ENCODE measurements at places on chromosomes 6 and 20.

GRCh38 chr6:12075067-12075563 lies 63.0 kb downstream of the HIVEP1 start:
- DNase-seq = no peak

DNA sequence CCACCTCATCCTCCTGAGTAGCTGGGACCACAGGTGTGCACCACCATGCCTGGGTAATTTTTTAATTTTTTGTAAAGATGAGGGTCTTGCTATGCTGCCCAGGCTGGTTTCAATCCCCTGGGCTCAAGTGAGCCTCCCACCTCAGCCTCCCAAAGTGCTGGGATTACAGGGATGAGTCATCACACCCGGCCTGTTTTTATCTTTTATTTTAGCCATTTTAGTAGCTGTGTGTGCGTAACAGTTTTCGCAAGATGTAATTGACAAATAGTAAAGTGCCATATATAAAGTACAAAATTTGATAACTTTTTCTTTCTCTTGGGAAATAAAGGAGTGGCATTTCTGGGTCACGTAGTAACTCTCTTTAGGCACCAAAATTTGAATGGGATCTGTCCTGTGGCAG lies 21.4 kb downstream of the SNAI1 start:
- no peak for DNase-seq

DNA sequence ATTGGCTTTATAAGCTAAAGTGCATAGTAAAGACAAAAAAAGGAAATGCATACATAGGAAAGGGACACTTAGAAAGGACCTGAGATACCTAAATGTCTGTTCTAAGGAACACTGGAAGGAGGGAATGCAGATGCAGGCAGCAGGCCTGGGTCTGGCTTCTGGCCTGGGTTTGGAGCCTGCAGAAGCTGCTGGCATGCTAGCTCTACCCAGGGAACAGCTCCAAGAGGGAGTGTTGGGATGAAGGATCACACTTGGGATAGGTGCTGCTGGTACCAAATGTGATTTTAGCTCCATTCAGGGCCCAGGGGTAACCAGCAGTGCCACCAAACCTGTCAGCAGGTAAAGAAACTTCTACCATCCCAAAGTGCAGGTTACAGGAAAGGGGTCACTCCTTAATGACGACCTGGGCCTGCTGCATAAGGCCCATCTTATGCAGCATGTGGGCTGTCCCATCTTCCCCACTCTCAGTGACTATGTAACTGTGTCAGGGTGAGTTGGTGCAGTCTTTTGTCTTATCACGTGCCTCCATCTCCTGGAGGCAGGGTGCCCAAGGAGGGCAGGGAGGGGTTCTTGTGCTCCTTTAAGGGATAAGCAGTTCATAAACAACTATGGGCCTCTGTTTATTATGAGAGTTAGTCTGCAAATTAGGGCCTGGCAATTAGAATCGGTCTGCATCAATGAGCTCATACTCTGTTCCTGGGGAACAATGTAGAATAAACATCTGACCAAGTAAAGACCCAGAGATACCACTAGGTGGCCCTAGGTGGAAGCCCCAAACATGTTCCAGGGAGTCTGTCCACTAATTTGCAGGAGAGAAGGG lies 26.9 kb downstream of the DDX27 start:
- DNase-seq = peak; percentile 1

GRCh38 chr6:141301779-141302178 lies 830.9 kb upstream of the GJE1 start:
- no peak for DNase-seq

DNA sequence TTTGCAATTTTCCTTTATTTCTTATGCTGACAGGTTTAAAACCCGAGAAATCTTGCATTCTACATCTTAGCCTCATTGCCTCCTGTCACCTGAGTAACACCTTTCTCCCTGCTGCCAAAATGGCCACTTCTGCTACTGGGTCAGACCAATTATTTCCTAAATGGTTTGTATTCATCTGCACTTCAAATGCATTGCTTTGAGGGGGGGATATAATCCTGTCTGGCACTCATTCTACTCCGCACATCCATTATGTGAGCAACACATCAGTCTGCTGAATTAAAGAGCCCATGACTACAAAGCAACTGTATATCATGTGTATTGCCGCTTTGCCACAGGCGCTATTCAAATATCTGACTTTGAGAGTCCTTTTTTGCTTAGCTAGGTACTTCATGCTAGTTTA lies 141.6 kb upstream of the TSHZ2 start:
- no peak for DNase-seq

DNA sequence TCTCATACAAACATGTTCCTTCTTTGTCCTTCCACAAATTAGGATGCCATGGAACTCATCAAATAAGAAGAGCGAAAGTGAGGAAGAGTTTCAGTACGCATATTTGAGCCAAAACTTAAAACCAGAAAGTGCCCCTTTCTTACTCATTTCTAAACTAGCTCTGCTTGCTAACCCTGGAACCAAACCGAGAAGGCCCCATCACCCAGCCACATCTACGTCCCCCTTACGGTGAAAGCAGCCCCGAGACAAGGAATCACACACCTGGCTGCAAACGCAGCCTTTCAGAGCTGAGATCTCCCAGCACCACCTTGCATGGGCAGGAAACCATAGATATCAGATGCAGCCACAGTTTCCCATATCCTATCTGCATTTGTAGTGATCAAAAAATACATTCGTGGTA lies 28.5 kb downstream of the TRERF1 start:
- DNase-seq = no peak

DNA sequence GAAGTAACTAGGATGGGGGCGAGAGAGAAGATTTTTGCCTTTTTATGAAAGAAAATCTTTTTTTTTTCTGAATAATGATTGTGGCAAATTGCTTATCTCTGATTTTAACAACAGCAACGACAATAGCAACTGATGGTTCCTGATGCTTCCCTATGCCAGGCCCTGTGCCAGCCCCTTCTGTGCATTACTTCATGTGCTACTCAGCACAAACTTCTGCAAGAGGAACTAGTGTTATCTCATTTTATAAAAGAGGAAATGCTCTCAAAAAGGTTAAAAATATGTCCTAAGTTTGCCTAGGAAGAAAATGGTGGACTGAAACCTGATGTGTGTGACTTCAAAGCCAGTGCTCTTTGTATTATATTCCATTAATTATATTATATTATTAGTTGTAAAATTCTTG lies 74.0 kb upstream of the RALGAPA2 start:
- no peak for DNase-seq

DNA sequence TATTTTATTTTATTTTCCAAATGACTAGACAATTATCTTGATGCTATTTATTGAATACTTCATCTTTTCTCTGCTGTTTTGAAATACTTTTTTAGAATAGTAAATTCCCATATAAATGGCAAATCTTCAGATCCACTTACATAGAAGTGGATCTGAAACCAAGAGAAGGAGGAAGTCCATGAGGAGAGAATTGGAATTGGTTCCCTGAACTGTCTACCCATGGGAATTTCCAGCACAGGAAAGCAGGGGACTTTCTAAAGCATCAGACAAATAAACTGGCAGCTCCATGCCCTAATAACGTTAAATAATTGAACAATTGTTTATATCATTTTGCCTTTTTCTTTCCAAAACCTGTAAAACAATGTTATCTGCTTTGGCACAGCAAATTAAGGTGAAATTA lies 47.1 kb upstream of the PNRC1 start:
- DNase-seq = no peak

DNA sequence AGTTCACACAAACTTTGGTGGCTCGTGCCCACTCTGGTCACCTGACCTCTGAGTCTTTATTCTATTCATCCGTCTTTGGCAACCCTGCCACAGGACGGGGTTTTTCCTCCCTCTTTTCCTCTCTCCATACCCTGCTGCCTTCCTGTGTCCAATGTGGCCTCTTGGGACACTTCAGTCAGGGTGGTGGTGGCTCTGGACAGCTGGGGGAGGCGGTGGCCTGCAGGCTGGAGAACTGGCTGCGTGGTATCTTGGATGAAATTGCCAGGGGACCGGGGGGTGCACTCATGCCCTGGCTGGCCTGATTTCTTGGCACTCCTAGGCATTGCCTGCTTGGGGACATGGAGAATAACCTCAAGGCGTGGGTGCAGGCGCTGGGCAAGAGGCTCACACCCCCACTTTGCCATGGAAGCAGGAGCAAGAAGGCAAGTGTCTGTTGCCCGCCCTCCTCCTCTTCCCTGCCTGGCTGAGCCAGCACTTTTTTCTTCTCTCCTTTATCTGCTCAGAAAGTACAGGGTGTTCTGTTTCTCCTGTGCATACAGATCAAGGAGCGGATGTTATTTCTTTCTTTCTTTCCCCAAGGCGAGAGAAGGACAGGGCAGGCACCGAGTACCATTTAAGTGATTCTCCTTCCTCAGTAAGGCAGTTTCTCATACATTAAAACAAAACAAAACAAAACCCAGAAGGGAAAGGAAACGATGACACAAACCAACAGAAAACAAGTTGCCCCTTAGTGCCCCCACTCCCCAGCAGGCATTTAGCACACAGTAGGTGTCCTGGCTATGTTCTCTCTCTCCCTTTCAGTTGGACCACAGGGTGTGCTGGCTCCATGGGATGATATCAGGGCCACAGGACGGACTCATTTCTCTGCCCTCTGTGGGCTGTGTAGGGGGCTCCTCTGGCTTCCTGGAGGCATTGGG lies 155.5 kb upstream of the RNF24 start:
- no peak for DNase-seq

DNA sequence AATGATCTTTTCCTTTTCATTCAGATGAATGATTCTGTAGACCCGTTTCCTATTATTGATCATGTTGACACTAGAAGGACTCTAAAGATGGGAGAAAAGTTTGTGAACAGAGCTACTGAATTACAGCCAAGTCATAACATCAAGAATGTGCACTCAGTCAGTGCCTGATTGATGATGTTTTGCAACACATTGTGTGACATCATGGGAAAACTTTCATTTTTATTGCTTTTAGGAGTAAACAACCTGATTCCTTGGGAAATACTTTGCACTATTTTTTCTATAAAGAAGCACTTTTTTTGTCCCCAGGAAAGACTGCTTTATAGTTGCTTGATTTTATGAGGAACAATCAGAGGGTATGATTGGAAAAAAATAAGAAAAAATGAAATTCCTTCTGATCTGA lies 383.8 kb upstream of the JAG1 start:
- DNase-seq = no peak

- no peak for DNase-seq
Measured at GRCh38 chr6:118285791-118286190, 262.3 kb upstream of the PLN start.

- no peak for DNase-seq
Measured at GRCh38 chr6:56934876-56935275, 20.0 kb upstream of the BEND6 start.

DNA sequence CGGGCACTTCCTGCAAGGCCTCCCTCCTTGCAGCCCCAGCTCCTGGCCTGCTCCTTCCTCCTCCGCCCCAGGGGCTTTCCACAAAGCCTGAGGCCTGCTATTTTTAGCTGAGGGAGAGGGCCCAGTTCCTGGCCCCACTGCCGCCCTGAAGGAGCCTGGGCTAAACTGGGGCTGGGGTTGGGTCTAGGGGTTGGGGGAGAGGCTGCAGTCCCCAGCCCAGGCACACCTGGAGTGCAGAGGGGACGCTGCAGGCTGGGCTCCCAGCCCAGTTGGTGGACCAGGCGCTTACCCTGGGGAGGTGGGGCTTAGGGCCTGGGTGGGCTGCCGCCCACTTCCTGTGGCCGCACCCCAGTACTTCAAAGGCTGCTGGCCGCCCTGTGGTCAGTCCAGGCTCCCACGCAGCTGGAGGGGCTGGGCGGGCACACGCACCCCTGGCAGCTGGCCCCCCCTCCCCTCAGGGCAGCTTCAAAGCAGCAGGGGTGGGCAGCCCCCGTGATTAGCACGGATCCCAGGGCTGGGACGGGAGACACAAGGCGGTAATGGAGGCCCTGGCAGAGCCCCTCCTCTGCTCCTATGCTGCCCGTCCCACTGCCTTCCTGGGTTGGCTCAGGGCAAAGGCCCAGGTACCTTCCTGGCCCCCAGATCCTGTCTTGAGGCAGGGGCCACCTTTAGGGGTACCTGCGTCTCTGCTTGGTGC lies 7.1 kb upstream of the ABHD16B start:
- no peak for DNase-seq

GRCh38 chr6:33492093-33492492 lies 37.7 kb downstream of the ZBTB9 start:
- DNase-seq = no peak

DNA sequence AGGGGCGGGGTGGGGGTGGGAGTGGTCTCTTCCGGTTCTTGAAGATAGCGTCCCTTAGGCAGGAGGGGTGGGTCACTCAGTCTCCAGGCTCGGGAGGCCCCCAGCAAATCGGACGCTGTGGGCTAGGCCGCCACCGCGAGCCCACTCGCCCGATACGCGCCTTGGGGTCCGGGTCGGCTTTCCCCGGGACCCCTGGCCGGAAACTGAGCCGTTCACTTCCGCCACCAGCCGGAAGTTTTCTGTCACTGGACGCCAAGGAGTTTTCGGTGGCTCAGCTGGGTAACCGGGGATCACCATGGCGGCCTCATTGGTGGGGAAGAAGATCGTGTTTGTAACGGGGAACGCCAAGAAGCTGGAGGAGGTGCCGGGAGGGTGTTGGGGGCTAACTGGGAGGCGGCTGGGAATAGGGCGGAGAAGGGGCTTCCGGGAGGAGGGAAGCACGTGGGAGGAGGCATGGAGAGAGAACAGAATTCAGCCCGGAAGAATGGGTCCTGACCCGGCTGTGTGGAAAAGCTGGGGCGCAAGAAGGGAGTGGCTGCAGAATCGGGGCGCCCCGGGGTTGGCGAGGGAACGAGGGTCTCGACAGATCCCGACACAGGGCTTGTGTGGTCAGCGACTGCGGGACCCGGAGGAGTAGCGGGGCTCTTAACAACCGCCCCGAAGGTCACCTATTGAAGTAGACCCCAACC lies at the start of gene ITPA:
ITPA (plus strand) TSS at position 242 of the 689 bp plus-strand sequence; CDS start at position 296, 54 bp downstream.
- DNase-seq = no peak

- no peak for DNase-seq
Measured at GRCh38 chr6:81648502-81648901, 104.0 kb downstream of the TENT5A start.

DNA sequence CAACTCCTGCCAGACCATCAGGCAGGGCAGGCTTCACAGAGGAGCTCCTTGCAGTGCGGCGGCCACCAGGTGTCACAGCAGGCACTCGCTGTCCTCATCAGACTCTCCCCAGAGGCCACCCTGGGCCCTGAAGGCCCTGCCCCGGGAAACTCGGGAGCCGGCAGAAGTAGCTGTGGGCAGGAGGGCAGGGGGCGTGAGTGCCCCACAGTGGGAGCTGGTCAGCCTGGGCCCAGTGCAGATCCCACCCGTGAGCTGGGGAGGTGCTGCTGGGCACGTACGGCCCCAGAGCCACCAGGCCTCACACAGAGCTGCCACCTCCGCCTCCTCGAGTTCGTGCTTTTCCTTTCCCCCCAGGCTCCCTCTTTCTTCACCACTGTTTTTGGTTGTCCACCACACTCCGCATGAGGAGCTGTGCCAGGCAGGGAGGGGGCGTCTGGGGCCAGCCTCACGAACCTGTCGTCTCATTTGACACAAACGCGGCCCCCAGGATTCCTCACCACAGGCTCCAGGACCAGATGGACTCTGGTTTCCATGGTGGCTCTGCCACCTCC lies 33.8 kb downstream of the FRMD1 start:
- DNase-seq = no peak

GRCh38 chr20:57810511-57811373 lies 100.9 kb upstream of the PMEPA1 start:
- DNase-seq = peak; percentile 79

Data from kidney epithelial cell (primary cell).